Stimulated activated CD4-positive, alpha-beta T cell treated with anti-CD3 and anti-CD28 coated beads, Interleukin-2, amount 100 ng/mL, for 48 hours (primary cell): ENCODE measurements at places on chromosomes 5 and 9.

- no peak for DNase-seq
Observed at GRCh38 chr5:9544056-9544455, 1.8 kb downstream of the SEMA5A start.

DNA sequence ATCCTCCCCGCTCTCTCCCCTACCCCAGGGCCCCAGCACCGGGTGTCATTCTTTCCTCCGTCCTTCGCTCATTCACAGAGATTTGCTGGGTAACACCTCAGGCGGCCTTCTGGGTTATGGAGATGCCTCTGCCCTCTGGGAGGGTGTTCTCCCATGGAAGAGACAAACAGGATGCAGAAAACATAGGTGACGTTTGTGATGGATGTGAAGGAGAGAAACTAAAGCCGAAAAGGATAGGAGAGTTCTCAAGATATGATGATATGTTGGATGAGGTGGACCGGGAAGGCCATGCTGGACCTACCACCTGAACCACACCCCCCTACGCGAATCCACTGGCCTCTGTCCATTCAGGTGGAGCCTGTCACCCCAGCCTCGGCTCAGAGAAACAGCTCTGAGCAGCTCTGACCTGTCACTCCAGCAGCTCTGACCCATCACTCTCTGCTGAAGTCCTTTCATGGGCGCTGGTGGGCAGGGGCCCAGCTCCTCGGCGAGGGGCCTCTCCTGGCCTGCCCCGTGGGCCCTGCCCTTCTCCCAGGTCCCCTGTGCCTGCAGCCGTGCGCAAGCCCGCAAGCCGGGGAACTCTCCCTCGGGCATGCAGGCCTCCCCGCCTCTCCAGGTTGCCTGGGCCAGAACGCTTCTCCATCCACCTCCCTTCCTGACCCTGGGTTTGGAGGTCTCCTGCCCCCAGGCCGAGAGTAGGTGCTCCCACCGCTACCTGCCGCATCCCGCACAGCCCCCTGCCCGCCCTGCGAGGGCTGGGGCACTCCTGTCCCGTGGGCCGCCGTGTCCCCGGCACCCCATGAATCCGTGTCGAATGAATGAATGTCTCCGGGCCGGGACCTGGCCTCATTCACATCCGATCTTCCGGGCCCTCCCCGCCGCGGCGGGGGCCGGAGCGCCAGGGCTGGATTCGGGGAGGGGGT is 717 bp upstream of the NCS1 start:
- DNase-seq = no peak

DNA sequence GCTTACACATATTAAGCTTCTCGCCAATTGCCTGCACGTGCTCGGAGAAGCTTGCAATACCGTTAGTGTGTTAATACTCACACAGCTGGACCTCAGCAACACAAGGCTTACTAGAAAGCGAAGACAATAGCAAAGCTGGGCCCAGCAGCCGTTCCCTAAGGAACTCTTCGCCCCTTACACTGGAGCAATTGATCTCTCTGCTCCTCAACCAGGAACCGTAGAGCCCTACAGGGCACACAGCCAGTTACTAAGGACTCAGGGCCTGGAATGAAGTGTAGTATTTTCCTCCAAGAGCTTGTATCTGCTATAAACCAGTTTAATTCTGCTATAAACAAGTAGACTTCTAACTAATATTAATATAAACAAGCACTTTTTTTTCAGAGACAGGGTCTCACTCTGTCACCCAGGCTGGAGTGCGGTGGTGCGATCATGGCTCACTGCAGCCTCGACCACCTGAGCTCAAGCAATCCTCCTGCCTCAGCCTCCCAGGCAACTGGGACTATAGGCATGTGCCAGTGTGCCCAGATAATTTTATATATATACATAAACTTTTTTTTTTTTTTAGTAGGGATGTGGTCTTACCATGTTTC is 67.0 kb upstream of the SIMC1 start:
- no peak for DNase-seq

- DNase-seq = no peak
Observed at GRCh38 chr5:150239099-150239793, 49.4 kb downstream of the SLC6A7 start.

- no peak for DNase-seq
Observed at GRCh38 chr5:55897905-55898304, 46.7 kb downstream of the IL31RA start.

- no peak for DNase-seq
Observed at GRCh38 chr9:94511955-94512265, 43.0 kb upstream of the PCAT7 start.

DNA sequence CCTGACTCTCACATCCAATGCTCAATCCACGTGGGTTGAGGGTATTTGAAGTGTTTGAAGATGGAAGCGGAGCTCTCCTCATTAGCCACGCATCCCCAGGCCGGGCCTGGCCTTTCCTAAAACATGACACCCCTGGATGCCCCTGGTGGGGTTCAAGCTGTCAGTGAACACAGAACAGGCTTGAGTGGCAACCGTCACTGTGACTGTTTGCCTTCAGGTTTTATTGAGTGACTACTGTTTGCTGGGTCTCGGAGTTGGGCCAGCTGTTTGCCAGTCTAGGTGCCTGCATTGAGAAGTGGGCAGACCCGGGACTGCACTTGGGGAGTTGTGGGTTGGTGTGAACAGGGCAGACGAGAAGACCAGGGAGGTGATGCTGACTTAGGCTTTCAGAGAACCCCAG is 7.8 kb upstream of the OLFM1 start:
- no peak for DNase-seq

DNA sequence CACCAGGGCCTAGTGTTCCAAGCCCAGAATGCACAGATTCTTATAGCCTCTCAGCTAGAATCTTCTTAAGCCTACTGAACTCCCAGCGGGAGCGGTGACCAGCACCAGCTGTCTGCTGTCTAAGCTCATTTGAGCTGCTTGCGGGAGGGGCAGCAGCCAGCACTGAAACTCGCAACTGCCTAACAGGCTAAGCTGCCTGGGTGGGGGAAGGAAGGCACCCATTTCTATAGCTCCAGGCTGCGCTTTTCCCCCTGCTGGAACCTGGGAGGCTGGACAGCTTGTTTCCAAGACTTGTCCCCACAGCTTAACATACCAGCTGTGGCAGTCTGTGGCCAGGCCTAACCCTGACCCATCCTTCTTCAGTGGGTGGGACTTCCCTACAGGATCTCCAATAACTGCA is 512.9 kb downstream of the EFNA5 start:
- DNase-seq = no peak

DNA sequence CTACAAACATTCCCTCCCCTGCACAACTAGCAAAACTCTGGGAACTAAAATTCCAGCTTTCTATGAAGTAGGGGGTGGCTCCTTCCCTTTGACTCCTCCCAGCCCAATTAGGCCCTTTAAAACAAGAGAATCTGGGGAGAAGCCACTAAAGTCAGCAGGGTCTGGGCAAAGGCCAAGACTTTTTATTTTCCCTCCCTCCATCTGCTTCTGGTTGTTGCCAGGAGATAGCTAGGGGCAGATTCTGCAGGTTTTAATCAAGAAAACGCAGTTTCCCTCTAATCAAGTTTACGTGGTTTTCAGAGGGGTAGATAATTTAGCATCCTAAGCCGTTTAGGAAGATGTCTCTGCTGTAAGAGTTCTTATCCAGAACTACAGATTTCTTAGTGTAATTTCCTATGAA is 114.5 kb upstream of the CDH6 start:
- no peak for DNase-seq

- no peak for DNase-seq
Observed at GRCh38 chr5:98905857-98906688, 22.7 kb downstream of the CHD1 start.

GRCh38 chr9:131028221-131028884 is 19.4 kb downstream of the LAMC3 start:
- DNase-seq = no peak

GRCh38 chr9:95379630-95380029 is 62.1 kb upstream of the FANCC start:
- no peak for DNase-seq

DNA sequence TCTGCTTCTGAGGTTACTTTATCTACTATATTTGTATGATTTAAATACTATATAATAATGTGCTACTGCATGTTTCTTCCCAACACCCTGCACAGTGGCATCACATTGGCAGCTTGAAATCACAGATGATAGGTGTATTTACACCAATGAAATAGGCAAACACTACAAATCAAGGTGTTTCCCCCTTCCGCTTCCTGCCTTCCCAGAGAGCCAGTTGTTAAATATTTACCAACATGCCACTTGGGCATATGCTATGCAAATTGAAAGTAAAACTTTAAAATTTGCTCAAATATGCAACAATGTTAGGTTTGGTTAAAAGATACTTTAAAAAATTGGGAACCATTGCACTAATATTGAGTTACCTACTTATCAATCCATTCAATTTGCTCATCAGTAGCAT is 58.2 kb upstream of the SMARCA2 start:
- no peak for DNase-seq

DNA sequence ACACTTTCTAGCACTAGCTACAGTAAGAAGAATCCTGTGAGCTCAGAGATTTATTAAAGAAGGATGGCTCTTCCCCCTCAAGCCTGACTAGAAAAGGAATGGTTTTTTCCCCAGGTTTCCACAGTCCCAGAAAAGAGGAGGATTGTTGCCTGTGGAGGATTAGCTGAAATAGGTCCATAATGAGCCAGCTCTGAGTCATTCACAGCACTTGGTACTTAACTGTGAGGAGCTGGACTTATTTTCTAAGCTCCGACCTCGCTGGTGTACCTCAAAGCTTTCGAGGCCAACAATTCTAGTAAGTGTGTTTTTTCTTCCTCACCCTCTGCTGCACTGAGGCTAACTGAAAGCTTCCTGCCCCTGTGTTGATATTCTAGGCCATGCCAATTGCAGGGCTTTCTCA is 222.5 kb upstream of the IL12B start:
- no peak for DNase-seq

- DNase-seq = no peak
Observed at GRCh38 chr9:27019589-27019988, 14.1 kb upstream of the LRRC19 start.

- DNase-seq = no peak
Observed at GRCh38 chr5:154034944-154035343, 3.8 kb downstream of the FAM114A2 start.

- no peak for DNase-seq
Observed at GRCh38 chr9:123329329-123329955, 26.6 kb upstream of the CRB2 start.

DNA sequence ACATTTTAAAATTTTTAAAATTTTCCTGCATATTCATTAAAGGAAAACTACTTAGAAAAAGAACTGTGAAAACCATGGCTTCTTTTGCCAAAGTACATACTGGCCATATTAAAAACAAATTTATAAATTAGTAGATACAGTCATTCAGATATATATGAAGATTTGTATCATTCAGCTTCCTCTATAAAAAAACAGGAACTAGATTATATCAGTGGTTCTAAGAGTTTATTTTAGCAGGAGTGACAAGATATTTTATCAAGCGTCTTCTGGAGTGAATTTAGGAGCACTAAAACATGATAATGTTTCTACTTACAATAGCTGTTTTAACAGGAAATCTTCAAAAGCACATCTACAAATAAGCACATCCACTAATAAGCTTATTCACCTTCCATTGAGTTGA is 171.4 kb downstream of the RAPGEF6 start:
- no peak for DNase-seq

GRCh38 chr5:149895416-149896345 is 48.9 kb downstream of the PDE6A start:
- DNase-seq = no peak

DNA sequence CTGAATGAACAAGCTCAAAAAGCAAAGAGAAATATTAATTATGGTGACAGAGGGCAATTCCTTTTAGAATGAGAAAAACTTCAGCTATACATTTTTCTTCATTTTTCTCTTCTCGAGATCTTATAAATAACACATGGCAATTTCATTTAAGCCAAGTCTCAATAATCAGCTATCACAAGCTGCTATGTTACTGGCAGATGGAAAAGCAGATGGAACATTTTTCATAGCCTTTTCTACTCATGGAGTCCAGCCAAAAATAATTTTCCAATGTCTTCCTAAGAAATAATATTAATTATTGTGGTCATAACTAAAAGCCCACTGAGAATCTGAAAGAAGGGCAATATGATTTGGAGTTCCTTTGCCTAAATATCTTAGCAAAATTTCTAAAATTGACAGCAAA is 35.6 kb downstream of the SKIC3 start:
- no peak for DNase-seq

- no peak for DNase-seq
Observed at GRCh38 chr5:153623751-153624450, 133.4 kb downstream of the GRIA1 start.

- peak; percentile 4 for DNase-seq
Observed at GRCh38 chr5:82512025-82512424, 233.9 kb upstream of the RPS23 start.

DNA sequence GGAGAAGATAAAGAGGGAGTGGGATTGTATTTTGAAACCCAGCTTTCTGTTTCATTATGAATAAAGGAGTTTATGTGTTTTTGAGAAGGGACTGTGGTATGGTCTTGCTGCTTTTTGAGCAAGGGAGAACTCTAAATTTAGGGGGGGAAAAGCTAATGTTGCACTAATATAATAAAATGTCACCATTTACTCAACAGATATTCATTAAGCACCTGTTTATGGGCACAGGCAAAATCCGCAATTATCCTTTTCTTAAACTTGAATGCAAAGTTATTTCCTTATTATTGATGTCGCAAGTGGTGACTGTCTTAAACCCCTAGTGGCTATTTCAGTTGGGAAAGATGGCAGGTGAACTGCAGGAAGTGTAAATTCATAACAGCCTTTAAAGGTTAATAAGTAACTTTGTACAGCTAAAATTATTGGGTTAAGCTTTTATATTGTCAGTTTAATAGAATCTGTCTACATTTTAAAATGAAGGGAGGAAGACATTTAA is 1.5 kb downstream of the CDC42SE2 start:
- no peak for DNase-seq

DNA sequence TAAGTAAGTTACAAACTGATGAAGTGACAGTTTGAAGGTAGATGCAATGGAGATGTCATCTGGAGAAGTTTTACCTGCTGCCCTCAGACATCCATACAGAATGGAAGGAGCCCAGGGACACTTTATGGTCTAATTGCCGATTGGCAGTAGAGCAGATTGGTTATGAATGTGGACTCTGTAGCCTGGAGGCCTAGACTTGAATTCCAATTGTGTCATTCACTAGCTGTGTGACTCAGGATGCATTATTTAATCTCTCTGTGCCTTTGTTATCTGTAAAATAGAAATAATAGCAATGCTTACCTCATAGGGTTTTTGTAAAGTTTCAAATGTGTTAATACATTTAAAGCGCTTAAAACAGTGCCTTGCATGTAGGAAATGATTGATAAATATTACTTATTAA is 5.2 kb upstream of the TCERG1 start:
- DNase-seq = no peak

DNA sequence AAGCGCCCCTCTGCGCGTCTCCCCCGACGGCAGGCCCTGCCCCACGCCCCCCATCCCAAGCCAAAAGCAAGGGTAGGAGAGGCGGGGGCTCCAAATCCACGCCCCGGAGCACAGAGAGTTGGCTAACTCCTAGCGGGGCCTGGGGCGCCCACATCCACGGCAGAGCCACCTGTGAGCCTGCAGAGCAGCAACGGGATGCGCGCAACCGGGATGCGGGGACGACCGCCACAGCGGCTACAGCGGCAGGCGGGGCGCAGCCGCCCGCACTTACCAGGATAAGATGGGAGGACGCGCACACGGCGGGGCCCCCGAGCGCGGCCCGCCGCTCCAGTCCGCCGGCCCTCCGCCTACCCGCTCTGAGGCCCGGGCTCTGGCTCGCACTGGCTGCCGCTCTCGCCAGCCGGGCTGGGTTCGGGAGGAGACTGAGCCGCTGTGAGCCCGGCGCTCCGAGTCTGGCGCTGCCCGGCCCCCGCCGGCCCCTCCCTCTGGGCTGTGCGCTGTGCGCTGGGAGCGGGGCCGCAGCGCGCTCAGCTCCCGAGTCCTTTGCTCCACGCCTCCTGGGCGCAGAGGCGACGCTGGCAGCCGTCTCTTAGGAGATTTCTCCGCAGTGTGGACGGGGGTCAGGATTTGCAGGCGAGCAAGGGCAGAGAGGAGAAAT is at the start of gene SLC24A2:
SLC24A2 (minus strand) TSS at position 424 of the 658 bp plus-strand sequence.
- DNase-seq = no peak
